ENCODE measurements at places on chromosomes 13 and 19.
A peak's percentile ranks its signal among the peaks of the same experiment; 100 is the strongest.

DNA sequence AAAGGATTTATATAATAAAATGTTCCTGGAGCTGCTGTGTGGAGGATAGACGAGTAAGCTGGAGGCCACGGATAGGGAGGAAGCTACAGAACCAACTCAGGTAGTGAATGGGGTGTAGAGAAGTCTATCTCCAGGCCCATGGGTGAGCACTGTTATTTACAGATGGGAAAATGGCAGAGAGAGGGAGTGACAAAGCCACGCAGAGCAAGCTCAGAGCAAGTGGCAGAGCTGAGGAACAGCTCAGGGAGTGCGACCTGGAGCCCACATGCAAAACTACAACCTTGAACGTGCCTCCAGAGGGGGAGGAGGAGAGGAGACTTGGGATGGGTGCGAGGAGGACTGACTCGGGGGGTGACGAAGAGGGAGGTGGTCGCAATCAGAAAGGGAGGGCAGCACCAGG lies 13.4 kb upstream of the RSPH6A start:
- DNase-seq = no peak

DNA sequence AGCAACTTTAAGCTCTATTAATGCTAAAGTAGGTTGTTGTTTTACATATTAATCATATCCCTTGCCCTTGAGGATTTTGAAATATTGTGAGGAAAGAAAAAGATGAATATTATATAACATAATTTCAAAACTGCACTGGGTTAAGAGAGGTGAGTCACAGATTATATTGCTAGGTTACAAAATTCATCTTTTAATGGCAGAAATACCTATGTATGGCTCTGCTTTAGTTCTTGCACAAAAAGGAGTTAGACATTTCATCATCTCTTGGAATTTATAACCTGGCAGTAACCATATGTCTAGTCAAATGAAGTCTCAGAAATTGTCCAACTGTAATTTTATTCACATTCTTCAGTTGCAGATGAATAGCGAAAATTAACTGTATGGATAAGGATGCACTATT lies 2041.1 kb downstream of the OLFM4 start:
- DNase-seq = no peak

DNA sequence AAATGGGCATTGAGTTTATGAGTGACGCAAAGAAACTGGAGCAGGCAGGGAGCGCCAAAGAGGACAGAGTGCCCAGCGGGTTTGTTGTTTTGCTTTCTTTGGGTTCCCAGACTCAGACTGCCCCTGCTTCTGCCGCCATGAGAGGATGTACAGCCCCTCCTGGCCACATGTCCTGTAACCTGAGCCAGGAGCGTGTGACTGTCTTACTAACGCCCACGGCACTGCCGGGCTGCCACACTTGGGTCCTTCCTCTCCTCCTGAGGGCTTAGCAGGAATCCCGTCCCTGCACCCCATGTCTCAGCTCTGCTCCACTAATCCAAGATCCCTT lies 80.5 kb downstream of the GPR12 start:
- DNase-seq = peak; percentile 76

- no peak for DNase-seq
Observed at GRCh38 chr19:17320435-17320834, 11.1 kb downstream of the DDA1 start.

- DNase-seq = no peak
Observed at GRCh38 chr19:22797040-22797439, 13.1 kb upstream of the ZNF99 start.

GRCh38 chr19:18496167-18496979 lies 25.5 kb downstream of the ELL start:
- DNase-seq = peak; percentile 89

DNA sequence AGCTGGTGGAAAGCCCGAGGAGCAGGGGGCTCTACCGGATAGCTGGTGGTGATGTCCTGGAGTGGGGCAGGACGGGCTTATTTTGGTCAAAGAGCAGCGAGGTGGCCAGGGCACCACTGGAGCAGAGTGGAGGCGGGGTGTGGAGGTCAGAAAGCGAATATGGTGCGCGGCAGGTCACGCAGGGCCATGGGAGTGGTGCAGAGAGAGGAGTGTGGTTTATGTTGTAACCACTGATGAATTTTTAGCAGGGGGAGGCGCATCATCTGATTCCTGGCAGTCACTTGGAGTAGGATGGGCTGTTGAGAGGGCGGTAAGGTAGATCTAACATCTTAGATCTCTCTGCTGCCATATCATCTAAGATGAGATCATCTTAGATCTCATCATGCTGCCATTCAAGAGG lies 1.4 kb upstream of the ZNF414 start:
- DNase-seq = no peak

DNA sequence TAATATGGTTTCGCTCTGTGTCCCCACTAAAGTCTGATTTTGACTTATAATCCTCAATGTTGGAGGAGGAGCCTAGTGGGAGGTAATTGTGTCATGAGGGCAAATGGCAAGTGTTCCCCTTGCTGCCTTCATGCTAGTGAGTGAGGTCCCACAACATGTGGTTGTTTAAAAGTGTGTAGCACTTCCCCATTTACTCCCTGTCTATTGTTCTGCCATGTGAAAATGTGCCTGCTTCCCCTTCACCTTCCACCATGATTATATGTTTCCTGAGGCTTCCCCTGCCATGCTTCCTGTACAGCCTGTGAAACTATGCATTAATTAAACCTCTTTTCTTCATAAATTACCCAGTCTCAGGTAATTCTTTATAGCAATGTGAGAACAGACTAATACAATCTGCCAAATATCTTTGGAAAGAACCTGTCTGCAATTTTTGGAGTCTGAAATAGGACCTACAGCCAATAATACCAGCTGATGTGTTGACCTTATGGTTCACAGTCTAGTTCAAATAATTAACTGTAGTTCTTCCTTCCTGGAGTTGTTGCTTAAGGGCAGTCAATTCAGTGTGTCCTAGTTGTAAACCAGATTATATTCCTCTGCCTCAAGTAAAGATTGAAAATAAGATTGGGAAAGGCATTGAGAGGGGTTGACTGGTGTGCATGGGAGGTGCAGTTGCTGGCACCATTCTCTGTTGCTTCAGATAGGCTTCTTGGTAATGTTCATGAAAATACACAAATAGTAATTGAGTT lies 1442.9 kb downstream of the SLITRK1 start:
- DNase-seq = no peak

GRCh38 chr13:39397896-39398265 lies 205.1 kb downstream of the LHFPL6 start:
- no peak for DNase-seq

DNA sequence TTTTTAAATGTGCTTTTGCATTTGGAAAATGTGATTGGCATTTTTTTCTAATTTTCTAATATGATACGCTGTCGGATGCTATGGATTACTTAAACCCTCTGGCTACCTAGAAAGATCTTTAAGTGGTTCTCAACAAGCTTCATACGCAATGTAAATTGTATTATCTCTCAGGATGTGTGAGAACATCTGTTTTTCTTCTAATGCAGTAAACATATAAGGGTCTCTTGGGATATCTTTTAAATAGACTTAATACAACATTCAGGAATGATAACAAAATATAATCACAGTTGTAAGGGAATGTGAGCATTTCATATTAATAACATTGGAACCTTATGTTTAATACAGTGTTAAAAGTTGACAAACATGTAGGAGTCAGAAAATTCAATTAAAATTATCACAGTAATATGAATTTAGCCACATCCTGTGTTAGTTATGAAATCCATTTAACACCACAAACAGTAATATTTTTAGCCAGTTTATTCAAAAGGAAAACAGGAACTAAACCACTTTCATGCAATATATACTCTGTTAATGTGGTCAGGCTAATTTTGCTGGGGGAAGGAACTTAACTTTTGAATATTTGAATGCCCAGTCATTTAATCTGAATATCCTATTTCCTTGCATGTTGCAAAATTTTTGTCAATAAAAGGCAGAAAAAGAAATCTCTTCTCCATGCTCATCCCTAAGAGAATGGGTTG lies 15.0 kb upstream of the ALOX5AP start:
- DNase-seq = peak; percentile 36

GRCh38 chr19:16619457-16619856 lies 8.5 kb downstream of the MED26 start:
- peak; percentile 6 for DNase-seq

GRCh38 chr13:49455007-49455398 lies 10.9 kb downstream of the SETDB2 start:
- DNase-seq = no peak

DNA sequence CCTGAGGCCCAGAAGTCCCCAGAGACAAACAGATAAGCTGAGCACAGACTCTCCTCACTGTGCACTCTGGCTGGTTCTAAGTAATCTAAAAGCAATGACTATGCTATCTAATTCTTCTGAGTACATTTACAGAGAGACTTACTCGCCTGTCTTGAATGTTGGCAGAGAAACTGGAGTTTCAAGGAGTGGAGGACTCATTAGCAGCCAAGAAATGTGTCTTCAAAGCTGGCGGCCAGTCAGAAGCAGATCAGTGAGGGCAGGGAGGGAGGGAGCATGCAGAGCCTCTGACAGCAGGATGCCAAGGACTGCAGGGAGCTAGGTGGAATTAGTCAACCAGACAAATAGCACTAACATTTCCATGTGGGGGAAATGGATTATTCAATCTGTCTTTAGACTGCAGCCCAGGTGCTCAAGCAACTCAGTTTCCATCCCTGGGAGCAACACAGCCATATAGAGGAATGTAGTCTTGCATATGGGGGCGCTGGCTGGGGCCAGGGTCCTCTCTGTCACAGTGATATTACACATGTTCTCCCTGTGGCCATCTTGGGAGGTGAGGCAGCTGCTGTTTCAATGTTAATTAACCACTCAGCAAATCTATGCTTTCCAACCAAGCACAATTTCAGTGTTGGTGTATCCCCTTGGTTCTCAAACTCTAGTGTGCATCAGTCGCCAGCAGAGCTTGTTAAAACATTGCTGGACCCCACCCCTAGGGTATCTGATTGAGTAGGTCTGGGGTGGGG lies 97.9 kb downstream of the CCNA1 start:
- peak; percentile 41 for DNase-seq

DNA sequence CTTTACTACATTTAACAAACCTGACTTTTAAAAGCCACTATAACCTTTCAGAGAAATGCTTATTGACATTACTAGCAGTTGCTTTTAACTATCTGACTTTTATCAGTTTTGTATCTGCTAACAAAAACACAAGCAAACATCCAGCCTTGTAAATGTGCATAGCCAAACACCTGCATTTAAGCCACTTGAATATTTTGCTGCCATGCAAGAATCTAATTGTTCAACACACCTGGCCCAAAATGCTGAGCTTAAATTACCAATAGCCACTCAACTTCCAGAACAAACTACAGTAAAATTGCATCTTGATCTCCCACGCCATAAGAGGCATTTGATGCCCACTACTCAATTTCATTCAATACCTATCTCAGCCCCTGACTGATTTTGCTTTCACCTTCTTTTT lies 9.3 kb downstream of the ZIC5 start:
- DNase-seq = no peak
